ENCODE measurements at places on chromosomes 7 and 10.
A peak's percentile ranks its signal among the peaks of the same experiment; 100 is the strongest.

GRCh38 chr7:40230101-40230500 lies 95.3 kb downstream of the SUGCT start:
- DNase-seq = no peak

DNA sequence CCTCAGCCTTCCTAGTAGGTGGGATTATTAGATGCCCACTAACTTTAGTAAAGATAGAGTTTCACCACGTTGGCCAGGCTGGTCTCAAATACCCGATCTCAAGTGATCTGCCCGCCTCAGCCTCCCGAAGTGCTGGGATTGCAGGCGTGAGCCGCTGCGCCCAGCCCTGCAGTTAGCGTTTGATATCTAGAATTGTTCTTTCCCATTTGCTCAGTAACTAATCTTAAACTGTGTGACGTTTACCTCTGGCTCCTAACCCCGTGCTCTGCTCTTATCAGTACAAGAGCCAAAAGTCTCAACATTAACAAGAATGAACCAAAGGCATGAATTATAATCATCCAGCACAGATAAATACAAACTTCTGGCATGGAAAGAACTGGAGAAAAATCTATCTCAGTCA lies 47.4 kb downstream of the IGF2BP3 start:
- no peak for DNase-seq

GRCh38 chr7:1555813-1556543 lies at the start of gene TMEM184A:
TSS of gene TMEM184A (minus strand) at chr7:1556205. CDS start at chr7:1555484, 721 bp downstream.
- no peak for DNase-seq

- no peak for DNase-seq
These were observed 614.1 kb downstream of the GALNT17 start for GRCh38 chr7:71746006-71746405.

- DNase-seq = no peak
These were observed 564.5 kb upstream of the GHITM start for GRCh38 chr10:83574770-83575169.

DNA sequence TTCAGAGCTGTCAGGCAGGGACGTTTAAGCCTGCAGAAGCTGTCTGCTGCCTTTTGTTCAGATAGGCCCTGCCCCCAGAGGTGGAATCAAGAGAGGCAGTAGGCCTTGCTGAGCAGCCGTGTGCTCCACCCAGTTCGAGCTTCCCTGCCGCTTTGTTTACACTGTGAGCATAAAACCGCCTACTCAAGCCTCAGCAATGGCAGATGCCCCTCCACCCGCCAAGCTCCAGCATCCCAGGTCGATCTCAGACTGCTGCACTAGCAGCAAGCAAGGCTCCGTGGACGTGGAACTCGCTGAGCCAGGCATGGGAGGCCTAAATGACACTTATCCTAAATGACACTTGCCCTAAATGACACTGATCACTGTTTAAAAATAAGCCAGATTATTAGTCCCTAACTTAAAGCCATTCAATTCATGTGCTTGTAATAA lies 6.8 kb upstream of the ASB15 start:
- no peak for DNase-seq

DNA sequence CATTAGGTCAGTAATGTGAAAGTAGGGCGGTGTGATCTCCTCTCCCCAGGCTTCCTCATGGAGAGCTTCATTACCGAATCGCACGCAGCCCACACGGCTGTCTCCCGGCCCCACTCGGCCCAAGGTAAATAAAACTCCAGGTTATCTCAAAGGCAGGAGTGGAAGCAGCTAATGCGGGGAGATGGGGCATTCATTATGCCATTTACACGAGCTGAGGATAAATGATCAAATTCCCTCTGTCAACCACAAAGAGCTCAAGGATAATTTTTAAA lies 93.5 kb downstream of the ADARB2 start:
- no peak for DNase-seq

DNA sequence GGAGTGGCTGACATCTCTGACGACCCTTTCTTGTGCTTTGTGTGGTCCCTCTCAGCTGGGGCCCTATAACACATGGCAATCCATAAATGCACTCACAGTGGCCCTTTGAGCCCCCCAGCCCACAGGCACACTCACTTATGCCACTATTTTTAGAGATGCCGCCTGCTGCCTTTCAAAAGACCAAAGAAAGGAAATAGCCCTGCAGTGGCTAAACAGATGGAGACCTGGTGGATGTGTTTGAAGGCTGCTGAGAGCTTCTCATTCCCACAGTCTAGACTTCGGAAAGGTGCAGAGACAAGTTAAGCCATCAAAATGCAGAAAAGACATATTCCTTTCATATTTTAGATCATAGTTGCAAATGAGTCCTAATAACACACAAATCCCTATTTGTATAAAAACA lies 42.0 kb upstream of the PDZD8 start:
- no peak for DNase-seq

DNA sequence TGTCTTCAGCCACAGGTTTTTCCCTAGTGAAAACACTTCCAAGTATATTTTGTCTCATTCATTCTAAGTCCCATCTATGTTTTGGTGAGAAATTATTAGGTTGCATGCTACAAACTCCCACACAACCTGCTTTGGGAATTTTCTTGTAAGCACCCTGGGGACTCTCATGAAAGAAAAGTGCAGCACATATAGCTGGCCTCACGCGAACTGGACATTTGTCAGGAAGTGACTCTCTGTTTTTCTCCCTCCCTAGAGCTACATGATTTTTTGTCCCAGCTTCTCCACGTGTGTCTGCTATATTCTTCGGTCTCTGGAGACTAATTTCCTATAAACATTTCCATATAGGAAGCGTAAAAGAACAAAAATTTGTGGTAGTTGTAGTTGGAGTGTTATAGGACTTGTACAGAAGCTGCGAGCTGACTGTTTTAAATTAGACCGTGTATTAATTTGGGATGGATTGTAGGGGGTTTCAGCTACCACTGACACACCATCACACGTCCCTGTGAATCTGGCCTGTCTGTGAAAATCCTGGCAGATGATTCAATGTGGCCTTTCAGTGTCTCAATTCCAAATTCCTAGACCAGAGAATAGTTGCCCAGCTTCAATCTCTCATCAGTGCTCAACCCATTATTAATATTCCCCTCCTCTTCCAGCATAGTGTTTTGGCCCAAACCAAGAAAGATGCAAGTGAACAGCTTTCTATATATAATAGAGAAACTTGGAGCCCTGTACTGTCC lies 40.2 kb downstream of the ARL4A start:
- DNase-seq = no peak

DNA sequence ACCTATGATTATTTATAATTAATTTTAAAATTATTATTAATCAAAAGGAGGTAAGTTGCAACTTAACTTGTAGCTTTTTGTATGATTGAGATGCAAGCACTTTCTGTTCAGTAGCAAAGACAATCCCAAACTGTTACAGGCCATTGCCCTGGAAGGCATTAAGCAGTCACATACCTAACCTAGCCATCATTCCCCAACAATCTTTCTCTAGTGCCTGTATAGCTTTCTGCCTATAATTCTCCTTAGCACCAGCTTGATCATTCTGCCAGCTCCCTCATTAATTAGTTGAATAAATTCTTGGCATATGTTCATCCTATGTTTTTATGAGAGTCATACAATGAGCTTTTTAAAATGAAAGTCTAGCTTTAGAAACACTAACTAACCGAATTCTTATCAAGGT lies 178.9 kb upstream of the TMEM106B start:
- no peak for DNase-seq

DNA sequence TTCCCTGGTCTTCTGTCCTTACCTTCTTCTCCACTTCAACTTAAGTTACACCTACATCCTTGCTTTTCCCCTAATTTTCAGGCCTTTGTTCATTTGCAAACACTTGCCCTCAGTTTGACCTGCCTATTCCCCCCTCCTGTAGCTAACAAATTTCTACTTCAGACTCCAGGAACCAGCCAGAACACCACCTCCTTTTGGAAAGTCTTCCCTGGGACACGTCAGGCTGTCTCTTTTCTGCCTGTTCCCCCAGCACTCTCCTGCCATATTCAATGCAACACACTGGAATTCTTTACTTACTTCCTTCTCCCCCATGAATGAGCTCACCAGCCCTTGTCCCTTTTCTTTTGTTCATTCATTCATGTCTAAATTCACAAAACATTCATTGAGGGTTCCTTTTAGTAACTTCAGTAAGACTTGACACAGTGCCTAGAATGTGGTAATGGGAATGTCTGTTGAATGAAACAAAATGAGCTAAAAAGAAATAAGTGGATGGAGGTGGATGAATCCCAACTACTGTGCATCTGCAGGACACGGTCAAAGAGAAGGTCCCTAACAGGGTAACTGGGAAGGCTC lies 478.0 kb downstream of the KCNMA1 start:
- DNase-seq = no peak

DNA sequence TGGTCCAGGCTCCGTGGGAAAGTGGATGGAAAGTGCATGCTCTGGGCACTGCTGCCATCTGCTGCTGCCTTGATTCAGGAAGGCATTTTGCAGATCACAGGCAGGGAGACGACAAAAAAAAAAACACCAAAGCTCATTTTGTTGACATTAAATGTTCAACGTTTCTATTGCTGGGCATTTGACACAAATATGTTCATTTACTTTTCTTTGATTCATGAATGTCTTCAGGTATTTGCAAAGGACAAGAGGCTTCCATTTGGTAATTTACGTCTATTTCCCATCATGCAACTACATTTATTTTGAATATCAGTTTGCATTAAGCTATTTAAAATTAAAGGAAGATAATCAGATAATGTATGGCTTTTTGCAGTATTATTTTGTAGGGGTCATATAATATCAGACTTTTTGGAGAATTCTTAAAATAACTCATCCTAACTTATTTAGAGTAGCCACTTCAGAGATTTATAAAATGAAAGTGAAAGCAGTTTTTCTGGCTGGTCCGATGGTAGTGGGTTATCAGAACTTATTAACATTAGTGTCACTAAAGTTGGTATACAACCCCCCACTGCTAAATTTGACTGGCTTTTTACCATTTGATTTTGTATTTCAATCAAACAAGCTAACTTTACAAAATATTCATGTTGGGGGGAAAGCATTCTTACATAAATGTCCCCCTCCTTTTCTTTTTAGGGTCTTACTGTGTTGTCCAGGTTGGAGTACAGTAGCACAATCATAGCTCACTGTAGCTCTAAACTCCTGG lies 65.3 kb downstream of the PDIA4 start:
- peak; percentile 34 for DNase-seq

- no peak for DNase-seq
These were observed 188.6 kb upstream of the GDF10 start for GRCh38 chr10:47111329-47111862.

DNA sequence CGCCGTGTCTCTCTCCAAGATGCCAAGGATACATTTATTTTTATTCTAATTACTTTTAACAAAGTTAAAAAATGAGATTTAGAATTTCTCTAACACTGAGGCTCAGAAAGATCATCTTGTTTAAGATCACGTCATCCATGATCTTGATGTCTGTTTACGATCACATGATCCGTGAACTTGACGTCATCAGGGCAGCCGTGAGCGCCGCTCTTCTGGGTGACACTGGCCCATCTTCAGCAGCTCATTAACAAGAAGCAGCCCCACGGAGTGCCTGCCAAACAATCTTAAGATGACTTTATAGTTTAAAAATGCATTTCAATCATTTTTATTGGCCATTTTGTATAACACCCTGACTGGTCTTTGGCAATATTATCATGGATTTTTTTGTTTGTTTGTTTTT lies 291.1 kb upstream of the PRKCQ start:
- no peak for DNase-seq

DNA sequence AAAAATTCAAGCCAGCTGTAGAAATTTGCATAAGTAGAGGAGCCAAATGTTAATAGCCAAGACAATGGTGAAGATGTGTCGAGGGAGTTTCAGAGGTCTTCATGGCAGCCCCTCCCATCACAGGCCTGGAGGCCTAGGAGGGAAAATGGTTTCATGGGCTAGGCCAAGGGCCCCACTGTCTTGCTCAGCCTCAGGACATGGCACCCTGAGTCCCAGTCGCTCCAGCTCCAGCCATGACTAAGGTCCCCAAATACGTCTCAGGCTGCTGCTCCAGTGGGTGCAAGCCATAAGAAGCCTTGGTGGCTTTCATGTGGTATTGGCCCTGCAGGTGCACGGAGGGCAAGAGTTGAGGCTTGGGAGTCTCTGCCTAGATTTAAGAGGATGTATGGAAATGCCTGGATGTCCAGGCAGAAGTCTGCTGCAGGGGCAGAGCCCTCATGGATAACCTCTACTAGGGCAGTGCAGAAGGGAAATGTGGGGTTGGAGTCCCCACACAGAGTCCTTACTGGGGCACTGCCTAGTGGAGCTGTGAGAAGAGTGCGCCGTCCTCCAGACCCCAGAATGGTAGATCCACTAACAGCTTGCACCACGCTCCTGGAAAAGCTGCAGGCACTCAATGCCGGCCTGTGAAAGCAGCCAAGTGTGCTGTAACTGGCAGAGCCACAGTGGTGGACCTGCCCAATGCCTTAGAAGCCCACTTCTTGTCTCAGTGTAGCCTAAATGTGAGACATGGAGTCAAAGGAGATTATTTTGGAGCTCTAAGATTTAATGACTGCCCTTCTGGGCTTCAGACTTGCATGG lies 19.2 kb downstream of the TBATA start:
- no peak for DNase-seq

- no peak for DNase-seq
These were observed 40.1 kb upstream of the ADGRA1 start for GRCh38 chr10:133047526-133048123.

DNA sequence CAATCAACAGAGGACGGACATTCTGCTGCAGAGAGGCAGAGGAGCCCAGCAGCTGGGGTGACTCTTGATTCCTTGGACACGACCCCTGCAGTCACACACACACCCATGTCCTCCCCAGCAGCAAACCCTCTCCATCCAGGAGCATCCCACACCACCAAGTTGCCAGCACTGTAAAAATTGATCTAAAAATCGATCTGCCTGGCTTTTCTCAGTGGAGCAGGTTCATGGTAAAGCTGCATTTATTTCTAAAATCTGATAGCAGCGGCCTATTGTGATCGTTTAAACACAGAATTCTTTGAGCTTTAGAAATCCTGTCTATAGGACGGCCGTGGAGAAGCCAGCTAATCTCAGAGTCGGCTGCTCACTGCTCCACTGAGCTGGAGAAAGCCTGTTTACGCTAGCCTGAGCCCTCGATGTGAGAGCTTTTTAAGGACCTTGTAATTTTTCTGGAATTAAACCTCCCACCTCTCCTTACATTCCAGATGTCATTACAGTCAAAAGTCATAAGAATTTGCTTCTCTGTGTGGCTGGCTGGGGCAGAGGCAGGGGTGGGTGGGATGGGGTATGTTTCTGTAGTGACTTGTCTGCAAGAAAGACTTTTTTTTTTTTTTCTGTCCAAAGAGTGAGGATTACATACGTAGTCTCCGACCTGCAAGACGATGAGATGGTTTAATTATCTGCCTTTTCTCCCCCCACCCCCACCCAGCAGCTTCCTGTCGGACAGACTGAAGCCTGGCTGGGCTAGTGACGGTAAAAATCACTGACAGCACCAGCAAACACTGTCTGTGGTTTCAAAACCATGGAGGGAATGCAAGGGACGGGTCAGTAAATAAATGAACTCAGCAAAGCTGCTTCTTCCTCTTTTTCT lies 31.6 kb downstream of the TRIM8 start:
- no peak for DNase-seq

GRCh38 chr7:70638158-70639107 lies 493.5 kb upstream of the GALNT17 start:
- DNase-seq = no peak

- no peak for DNase-seq
These were observed 10.3 kb upstream of the GARS1 start for GRCh38 chr7:30584415-30584814.

Measured in stimulated activated CD8-positive, alpha-beta memory T cell treated with anti-CD3 and anti-CD28 coated beads, Interleukin-15, amount 100 ng/mL, for 48 hours (primary cell).